ENCODE measurements at places on chromosomes 2 and 18.

- no peak for DNase-seq
Observed at GRCh38 chr2:96939415-96939814, 47.0 kb downstream of the FAM178B start.

- no peak for DNase-seq
Observed at GRCh38 chr18:33717339-33717738, 139.3 kb downstream of the ASXL3 start.

GRCh38 chr2:84873350-84873749 is 7.5 kb downstream of the TRABD2A start:
- DNase-seq, result no peak

- no peak for DNase-seq
Observed at GRCh38 chr2:1478311-1479305, 65.3 kb downstream of the TPO start.

DNA sequence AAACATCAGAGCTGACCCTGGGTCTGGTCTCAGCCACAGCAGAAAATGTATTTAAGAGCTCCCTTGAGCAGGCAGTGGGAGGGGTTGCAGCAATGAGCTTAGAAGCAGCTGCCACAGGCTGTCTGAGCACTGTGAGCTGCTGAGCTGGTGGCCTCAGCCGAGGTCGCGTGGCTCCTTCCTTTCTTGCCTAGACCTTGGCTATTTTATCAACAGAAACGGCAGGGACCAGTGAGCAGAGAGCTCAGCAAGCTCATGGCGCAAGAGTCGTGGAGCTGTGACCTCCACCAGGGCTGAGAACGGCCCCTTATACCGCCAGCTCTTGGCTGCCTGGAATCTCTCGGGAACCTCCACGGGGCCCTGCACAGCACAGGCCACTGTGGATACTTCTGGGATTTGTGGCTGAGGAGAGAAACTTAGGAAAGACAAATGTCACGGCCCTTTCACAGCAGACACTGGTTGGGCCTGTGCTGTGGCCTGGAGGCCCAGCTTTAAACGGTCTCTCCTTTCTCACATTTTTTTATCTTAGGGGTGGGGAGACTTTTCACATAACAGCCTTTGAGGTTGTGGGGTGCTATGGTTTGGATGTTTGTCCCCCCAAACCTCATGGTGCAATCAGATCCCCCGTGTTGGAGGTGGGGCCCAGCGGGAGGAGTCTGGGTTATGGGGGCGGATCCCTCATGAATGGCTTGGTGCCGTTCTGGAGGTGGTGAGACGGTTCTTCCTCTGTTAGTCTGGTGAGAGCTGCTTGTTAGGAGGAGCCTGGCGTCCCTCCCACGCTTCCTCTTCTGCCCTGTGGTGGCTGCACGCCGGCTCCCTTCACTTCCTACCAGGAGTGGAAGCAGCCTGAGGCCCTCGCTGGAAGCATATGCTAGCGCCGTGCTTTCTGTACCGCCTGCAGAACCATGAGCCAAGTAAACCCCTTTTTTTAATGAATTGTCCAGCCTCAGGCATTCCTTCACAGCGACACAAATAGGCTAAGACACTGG is 1.7 kb downstream of the ALLC start:
- peak; percentile 22 for DNase-seq

GRCh38 chr2:235066895-235067294 is 115.1 kb downstream of the SH3BP4 start:
- DNase-seq, result no peak

GRCh38 chr2:18910843-18911242 is 321.5 kb upstream of the NT5C1B start:
- no peak for DNase-seq

DNA sequence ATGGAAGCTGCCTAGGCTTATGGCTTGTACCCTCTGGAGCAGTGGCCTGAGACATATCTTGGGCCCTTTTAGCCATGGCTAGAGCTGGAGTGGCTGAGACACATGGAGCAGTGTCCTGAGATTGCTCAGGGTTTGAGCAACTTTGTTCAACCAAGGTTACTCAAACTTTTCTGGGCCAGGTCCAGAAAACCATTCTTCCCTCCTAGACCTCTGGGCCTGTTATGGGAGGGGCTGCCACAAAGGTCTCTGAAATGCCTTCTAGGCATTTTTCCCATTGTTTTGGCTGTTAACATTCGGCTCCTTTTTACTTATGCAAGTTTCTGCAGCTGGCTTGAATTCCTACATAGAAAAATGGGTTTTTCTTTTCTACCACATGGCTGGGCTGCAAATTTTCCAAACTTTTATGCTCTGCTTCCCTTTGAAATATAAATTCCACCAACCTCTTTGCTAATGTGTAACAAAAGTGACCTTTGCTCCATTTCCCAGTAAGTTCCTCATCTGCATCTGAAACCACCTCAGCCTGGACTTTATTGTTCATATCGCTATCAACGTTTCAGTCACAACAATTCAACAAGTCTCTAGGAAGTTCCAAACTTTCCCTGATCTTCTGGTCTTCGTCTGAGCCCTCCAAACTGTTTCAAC is 84.9 kb upstream of the MAP4K3 start:
- DNase-seq, result no peak

DNA sequence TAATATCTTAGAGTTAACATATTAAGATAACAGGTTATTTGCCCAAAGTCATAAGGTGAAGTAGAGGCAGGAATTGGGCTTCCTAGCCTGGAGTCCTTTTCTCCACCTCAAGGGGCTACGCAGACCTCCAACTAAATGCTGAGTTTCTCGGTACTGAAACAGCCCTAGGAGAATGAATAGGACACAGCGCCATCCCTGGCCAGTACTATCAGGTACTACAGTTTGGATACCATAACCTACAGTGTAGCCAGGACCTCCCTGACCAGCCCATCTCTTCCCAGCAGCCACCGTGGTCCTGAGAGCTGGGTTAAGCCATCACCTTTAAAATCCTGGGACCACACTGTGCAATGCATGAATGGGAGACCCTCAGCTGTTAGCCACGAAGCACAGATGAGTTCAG is 15.7 kb downstream of the CASP8 start:
- no peak for DNase-seq

GRCh38 chr18:21682371-21683051 is 22.1 kb downstream of the ABHD3 start:
- DNase-seq, result no peak

GRCh38 chr2:232300894-232301387 is 77.6 kb upstream of the ALPP start:
- DNase-seq, result no peak

GRCh38 chr18:49007663-49008062 is 56.9 kb upstream of the SMAD7 start:
- DNase-seq, result no peak

DNA sequence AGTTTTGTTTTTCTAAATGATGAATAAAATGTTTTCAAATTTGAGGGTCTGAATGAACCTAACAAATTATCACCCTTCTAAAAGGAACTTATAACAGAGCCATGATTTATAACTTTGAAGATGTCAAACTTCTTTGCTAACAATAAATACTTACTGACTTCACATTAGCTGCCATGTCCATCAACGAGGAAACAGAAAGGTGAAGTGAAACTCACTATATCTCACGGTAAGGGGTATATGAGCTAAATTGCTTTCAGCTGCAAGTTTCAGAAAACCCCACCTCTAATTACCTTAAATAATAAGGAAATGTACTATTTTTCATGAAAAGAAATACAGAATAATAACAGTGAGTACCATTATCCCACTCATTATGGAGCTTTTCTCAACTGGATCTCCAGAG is 350.8 kb upstream of the NT5C1B start:
- DNase-seq, result no peak

- DNase-seq, result no peak
Observed at GRCh38 chr2:213022987-213023386, 128.4 kb downstream of the IKZF2 start.

DNA sequence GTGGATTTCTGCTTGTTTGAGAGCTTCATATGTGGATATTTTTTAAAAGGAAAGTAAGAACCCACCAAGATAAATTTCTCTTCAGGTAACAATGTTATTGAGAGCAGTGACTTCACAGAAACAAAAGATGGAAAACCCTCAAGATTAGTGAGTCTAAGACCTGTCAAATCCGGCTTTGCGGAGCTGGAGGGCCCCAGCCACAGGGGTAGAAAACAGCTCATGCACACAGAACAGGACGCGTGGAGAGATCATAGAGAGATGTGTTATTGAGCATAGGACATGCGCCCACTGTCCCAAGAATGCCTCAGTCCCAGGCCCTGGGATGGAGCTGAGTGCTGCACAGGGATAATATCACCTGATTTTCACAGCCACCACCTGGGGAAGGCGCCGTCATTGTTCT is 21.3 kb downstream of the EDAR start:
- no peak for DNase-seq

DNA sequence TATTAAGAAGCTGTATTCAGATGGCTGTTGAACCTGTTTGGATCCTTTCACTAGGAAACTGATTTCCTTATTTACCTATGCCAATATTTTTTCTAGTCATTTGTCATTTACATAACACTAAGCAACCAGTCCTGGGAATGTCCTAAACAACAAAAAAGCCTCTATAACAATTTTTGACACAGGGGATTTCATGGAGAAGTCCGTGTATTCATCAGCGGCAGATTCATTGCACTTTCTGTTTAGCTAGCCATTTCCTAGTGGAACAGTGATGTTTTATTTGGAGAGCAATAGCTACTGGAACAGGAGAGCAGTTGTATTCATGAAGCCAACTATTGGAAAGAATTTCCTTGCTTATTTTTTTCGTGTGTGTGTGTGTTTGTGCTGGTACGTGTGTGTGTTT is 604.3 kb upstream of the POU3F3 start:
- DNase-seq, result no peak

- no peak for DNase-seq
Observed at GRCh38 chr2:168740788-168741187, 61.6 kb upstream of the NOSTRIN start.

GRCh38 chr2:236252602-236253001 is 11.6 kb downstream of the ASB18 start:
- no peak for DNase-seq

GRCh38 chr2:219973136-219973535 is 345.7 kb downstream of the SLC4A3 start:
- no peak for DNase-seq

DNA sequence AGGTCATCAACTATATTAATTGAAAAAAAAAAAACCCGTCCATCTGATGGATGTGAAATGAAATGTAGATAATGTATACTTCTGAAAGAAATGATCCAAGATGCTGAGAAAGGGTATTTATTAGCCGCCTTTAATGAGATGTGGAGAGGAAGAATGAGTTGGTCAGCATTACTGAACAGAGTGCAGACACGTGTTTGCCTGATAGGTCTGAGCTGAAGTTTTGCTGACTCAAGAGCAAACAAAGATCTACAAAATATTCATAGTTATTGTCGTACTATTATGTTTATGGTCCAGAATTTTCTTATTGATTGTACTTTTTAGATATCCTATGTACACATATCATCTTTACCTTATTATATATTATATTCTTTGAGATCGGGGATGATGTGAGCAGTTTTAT is 235.3 kb downstream of the RDH14 start:
- no peak for DNase-seq

- no peak for DNase-seq
Observed at GRCh38 chr18:58559427-58560186, 69.3 kb downstream of the ALPK2 start.

GRCh38 chr18:54794823-54795222 is 33.5 kb upstream of the RAB27B start:
- DNase-seq, result no peak

GRCh38 chr2:212109217-212109616 is 429.4 kb downstream of the ERBB4 start:
- no peak for DNase-seq

DNA sequence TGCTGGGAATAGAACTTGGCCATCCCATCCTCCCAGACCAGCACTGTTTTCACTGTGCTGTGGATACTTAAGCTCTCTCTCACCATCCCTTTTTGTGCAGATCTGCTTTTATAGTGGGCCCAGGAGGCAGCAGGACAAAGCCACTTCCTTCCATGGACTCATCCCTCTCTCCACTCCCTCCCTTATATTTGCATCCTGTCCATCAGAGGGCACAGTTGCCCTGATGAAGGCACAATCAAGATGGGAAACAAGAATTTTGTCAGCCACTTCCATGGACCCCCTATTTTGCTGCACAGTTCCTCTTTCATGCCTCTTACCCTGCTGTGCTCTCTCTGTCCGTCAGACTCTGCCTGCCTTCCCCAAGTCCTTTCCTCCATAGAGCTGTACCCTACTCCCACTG is 338.7 kb downstream of the HRH4 start:
- no peak for DNase-seq

GRCh38 chr2:242098445-242099128 is 229.1 kb downstream of the RTP5 start:
- no peak for DNase-seq

DNA sequence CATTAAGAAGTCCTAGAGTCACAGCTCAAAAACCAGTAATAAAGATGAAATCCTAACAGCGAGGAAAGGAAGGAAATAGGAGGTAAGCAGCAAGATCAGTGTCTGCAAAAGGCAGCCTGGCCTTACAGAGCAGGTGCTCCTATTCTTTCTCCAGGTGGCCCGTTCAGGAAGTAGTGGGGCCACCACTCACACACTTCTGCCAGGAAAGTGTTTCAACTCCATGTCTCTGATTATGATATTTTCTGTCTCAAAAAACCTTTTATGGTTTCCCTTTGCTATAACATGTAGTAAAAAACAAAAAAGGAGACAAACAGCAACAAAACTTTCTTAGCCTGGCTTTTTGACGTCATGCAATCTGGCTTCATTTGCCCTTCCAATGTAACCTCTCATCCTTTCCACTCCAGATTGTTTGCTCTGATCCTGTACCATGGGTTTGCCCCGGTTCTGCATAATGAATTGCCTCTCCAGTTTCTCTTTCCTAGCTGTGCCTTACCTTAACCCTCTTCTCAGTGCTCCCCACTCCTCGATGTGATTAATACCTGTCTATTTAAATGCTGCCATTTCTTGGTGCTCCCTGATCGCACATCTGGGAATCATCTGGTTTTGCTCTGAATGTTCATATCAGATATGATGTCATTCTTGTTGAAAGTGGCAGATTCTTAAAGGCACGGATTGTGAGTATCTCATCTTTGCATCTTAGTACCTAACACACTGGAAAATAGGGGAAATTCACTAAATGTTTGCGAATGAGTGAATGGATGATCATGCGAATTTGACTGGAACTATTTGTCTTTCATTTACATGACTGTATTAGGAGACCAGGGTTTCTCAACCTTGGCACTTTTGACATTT is 50.6 kb upstream of the PTPRM start:
- DNase-seq, result no peak

DNA sequence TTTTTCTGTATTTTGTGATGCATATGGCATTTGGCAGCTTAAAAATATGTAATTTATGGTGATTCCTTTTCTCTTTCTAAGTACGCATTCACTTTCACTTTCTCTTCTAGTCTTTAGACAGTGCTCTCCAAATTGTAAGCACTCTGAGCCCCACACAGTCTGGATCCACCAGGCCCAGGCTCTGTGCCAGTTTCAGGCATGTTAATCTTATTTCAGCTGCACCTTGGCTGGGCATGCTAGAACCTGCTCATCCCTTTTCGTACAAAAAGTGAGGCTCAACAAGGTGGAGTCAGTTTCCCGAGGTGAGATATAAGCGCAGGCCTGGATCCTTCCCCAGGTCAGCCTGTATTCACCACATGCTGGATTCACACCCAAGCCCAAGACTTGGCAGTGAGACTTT is 203.9 kb downstream of the MTX2 start:
- peak; percentile 66 for DNase-seq

Measured in NCI-H1436 (cell line).